ENCODE measurements at places on chromosomes 11 and 22. TPM values are rescaled to one million over a fixed set of nuclear protein-coding genes. Genes with fewer than 3 reads are reported as not detected.

DNA sequence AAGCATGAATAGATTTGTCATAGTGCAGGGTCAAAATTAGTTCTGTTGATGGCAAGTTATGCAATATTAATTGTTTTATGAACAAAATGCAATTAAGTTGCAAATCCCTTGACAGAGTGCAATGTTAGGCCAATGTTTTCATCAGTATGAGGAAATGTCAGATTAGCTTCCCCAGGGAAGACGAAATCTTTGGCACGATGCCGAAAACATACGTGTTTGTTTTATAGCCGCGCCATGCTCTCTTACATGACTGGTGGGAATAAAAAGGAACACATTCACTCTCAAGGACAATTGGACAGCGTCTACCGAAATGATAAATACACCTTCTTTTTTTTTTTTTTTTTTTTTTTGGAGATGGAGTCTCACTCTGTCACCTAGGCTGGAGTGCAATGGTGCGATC lies 27.0 kb downstream of the MFNG start:
- peak; percentile 16 for DNase-seq

- DNase-seq, result peak; percentile 64
These were observed 2.1 kb upstream of the ATF4 start for GRCh38 chr22:39518144-39518786.

- DNase-seq, result no peak
These were observed 441.0 kb downstream of the NELL1 start for GRCh38 chr11:21110415-21110814.

DNA sequence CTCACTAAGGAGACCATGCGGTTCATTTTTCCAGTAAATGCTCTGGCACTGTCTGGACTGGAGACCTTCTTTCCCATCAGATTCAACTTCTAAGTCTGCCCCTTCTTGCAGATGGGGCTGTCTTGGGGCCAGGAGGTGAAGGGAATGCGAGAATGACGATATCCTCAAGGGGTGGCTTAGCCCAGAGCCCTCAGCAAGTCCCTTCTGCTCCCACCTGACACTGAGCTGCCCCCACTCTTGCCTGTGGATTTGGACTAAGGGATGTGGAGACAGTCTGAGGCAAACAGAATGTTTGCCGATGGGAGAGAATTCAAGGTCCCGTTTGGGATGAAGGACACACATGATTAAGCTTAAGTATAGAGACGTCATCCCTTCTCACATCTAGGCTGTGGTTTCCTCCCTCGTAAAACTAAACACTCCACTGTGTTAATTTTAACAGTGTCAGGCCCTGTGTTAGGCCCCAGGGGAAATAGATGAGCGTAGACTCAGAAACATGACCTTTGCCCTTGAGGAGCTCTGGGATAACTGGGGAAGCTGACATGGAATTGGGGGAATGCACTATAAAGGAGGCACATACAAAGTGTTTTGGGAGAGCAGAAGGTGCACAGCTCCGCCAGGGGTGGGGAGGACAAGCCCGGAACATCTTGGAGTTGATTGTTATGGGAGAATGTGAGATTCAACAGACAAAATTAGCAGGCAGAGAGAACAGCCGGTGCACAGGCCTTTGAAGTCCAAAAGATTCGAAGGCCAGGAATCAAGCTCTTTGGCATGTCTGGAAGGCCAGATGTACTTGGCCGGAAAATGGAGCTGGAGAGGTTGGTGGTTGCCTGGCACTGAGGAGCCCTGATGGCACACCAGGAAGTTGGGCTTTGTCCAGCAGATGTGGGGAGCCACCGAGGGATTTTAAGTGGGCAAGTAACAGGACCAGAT lies 71.6 kb downstream of the ST3GAL4 start:
- no peak for DNase-seq

DNA sequence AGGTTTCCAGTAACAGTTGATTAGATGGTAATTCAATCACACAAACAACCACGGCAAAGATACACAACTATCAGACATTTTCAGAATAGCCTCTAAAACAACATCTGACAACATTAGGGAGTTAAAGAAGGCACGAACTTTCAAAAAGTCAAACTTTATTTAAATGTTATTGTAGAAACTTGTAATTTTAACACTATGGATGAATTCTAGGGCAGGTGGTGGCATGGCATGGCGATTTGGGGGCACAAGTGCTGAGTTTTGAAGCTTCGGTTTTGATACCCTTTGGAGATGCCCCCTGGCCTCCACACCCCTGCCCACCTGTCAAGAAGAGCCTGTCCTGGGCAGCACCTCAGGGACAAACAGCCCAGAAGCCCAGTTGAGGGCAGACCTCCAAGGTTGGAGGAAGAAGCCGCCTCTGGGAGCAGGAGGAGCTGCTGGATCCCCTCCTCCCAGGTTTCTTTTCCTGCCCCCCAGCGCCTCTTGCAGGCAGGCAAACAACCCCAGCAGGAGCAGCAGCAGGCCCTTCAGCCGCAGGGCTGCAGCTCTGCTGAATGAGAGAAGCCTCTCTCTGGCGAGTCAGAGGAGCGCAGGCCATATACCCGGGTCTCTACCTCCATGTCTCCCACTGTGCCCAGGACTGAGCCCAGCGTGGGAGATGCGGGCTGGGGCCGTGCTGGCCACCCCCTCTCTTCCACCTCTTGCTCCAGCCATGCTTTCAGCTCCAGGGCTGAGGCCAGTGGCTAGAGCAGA lies 102.1 kb upstream of the IGLL5 start:
- DNase-seq, result no peak

GRCh38 chr22:45261407-45262088 lies 20.9 kb upstream of the KIAA0930 start:
- no peak for DNase-seq

- DNase-seq, result no peak
These were observed 501.1 kb downstream of the BRD1 start for GRCh38 chr22:49326558-49326957.

DNA sequence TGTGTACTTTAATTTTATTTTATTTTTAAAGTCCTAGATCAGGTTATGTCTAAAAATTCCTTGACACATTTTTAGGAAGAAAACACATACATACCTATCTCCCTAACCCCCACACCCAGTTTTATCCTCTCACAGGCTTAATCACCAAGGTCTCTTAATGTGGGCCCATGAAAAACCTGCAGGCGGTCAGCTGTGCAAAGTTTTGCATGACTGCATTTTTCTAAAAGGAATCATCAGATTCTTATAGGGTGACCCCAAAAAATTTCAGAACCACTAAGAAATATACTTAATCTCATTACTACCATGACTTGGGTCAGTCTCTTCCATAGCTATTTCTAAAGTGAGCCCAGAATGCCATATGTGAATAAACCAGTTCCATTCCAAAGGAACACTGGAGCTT lies 19.8 kb downstream of the SAA1 start:
- DNase-seq, result no peak

DNA sequence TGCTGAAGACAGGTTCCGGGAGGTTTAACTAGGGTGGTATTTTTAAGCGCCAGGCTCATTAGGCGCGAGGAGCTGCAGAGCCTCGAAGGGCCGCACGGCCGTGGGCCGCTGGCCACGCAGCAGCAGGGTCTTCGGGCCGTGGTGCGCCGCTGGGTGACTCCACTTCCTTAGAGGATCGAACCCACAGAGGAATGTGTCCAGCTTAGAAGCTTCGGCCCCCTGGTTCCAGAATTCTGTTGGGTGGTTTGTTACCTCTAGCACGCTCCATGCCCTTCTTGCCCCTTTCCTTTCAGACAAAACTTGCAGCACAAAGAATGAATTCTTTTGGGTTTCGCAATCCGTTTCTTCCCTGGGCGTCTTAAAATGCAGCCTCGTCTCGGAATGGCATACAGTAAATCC lies 773 bp upstream of the PATL1 start:
- peak; percentile 79 for DNase-seq

GRCh38 chr22:29344137-29344536 lies 28.6 kb upstream of the RASL10A start:
- DNase-seq, result peak; percentile 91

DNA sequence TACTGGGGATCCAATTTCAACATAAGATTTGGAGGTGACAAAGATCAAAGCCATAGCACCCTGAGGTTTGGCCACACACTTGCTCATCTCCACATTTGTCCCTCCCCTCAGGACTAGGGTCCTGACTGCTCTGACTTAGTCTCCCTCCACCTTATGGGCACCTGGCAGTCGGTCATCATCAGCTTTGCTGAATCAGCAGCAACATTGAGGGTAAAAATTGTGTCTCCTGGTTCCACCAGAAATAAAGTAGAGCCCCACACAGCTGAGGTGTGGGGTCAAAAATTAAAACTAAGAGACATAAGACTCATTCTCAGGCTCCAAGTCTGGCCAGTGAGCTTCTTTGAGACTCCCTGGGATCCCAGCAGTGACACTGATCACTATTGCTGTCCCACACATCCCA lies 56.2 kb downstream of the GGTLC2 start:
- no peak for DNase-seq

DNA sequence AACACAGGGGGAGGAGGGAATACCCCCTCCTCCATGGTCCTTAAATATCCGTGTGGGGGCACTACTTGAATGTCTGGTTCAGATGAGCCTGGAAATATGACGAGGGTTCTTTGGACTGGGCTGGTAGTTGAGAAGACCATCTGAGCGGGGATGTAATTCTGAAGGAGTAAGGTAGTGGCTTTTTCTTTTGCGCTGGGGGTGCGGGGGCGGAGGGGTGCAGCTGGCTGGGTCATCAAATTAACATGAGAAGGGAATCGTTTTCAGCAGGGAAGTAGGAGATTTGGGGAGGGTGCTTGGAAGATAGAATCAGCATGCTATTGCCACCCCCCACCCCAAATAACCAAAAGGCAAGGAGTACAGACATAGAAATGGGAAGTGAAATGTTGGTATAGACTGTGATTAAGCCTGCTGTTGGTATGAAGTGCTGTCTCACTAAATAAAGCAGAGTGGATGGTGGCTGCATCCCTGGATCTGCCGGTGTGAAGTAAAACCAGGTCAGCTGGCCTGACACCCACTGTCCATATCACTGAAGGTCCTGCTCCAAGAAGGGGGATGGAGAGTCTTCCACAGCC lies 121.9 kb upstream of the HSD17B12 start:
- DNase-seq, result no peak

DNA sequence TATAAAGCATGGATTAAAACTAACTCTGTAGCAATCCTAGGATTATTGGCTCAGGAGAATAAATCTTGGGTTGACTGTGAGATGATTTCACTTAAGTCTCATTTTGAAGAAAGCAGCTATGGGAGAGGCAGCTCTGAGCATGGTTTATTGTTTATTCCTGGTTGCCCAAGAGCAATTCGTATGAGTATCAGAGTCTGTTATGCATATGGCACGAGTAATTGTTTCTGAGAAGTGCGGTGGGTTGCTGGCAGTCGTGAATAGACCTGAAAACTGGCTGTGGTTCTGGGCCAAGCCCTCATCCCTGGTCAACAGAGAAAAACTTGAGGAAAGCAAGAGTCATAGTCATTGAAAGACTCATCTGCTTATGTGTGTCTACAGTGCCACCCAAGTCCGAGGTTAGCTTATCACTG lies 26.8 kb downstream of the DIXDC1 start:
- no peak for DNase-seq

- no peak for DNase-seq
These were observed 35.6 kb upstream of the CACNG2 start for GRCh38 chr22:36739185-36739584.

DNA sequence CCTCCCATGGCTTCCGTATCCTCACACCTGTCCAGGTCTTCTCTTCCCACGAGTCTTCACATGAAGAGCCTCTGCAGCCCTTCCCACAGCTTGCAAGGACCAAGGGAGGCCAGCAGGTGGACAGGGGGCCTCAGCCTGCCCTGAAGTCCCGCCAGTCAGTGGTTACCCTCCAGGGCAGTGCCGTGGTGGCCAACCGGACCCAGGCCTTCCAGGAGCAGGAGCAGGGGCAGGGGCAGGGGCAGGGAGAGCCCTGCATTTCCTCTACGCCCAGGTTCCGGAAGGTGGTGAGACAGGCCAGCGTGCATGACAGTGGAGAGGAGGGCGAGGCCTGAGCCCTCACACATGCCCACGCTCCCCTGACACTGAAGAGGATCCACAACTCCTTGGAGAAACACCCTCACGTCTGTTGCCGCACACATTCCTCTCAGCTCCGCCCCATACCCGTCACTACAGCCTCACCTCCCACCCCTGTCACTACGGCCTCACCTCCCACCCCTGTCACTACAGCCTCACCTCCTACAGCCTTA lies 8.3 kb downstream of the SSH3 start:
- no peak for DNase-seq

DNA sequence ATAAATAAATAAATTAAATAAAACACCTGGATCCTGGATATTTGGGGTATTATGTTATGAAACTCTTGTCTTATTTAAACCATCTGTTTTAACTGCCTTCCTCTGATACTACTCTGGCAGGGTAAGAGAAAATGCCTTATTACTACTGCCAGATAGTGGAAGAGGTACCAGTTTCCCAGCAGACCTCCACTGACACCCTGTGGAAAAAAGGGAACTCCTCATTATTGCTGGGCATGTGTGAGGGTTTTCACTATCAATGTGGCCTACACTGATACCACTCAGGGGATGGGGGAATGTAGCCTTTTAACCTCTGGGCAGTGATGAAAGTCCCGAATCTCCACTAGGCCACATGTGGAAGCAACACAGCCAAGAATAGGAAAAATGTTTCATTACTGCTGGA lies 121.0 kb downstream of the LUZP2 start:
- DNase-seq, result peak; percentile 35

GRCh38 chr11:111634981-111635705 lies 32.9 kb downstream of the SIK2 start:
- peak; percentile 44 for DNase-seq

GRCh38 chr11:57210781-57211180 lies 26.3 kb downstream of the APLNR start:
- DNase-seq, result no peak

DNA sequence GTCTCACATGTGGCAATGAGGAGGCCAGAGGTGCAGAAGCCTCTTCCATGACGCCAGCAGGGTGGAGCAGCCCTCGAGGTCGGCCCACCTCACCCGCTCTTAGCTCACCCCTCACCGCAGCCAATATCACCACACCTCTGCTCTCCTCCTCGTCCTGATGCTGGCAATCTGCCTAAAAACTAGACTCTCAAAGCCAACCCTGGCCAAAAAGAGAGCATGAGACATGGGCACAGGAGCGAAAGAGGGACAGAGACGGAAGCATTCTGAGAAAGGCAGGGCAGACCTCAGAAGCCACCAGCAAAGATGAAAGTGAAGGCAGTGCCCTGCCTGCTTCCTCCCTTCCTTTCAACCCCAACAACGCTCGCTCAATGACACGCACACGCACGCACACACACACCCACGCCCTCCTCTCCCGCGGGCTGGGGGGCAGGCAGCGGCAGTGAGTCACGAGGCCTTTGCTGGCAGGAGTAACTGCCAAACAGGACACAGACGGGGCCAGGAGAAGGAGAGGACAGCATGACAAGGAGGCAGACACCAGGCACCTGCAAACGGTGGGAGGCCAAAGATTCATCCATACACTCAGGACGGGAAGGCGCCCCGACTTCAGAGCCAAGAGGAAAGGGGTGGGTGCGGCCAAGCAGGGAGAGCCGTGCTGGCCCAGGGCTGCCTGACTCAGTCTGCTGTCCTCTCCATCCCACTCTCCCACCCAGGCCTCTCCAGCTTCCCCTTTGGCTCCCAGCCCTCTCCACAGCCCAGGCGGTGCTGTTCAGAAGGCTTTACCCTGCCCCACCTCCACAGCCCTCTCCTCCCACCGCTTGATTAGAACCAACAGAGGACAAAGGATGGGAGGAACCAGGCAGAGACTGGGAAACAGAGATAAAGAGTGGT lies 11.4 kb downstream of the IGSF9B start:
- peak; percentile 66 for DNase-seq

- DNase-seq, result peak; percentile 55
These were observed 95.7 kb downstream of the CWC15 start for GRCh38 chr11:94877443-94878200.

The MYO7A gene
- 0.45 TPM for total RNA-seq

The C11orf97 gene
- not detected for total RNA-seq

The OTOG gene
- total RNA-seq, result not detected

The PGR gene
- total RNA-seq, result 0.63 TPM

The OSBP gene
- 35.5 TPM for total RNA-seq

All from fibroblast of the aortic adventitia (primary cell).